ENCODE measurements at places on chromosomes 12 and 14.
A peak's percentile ranks its signal among the peaks of the same experiment; 100 is the strongest.

- no peak for DNase-seq
Measured at GRCh38 chr12:8887285-8887715, 27.0 kb upstream of the PHC1 start.

DNA sequence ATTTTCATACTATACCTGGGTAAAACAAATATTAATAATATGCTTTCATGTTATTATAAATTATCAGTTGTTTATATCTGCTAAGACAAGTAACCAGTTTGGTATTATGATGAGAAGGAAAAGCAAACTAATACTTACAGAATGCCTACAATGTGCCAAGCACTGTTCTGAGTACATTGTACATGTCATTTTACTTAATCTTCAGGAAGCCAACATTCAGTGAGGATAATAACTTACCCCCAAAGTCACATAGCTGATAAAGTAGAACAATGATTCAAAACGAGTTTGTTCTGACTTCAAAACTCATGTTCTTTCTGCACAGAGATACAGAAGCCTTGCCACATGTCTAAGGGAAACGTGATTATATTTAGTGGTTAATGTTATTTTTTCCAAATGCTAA, 89.0 kb upstream of the DIO2 start:
- no peak for DNase-seq

DNA sequence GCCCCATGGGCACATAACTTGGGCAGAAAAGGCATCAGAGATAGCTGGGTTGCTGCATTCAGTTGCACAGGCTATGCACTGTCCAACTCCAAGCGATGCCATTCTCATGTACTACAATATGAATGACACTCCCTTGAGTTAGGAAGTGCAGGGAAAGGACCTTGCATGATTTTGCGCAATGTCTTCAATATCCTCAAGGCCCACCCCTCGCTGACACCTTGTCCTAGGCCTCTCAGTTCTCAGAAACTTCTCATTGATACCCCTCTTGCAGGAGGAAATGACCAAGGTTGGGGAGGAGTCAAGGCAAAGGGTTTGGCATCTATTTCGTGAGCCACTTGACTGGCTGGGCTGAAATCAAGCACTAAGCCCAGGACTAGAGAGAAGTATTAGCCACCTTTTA, 70.4 kb downstream of the ARL6IP4 start:
- no peak for DNase-seq

GRCh38 chr14:75427126-75427481, 718 bp upstream of the JDP2 start:
- no peak for DNase-seq

DNA sequence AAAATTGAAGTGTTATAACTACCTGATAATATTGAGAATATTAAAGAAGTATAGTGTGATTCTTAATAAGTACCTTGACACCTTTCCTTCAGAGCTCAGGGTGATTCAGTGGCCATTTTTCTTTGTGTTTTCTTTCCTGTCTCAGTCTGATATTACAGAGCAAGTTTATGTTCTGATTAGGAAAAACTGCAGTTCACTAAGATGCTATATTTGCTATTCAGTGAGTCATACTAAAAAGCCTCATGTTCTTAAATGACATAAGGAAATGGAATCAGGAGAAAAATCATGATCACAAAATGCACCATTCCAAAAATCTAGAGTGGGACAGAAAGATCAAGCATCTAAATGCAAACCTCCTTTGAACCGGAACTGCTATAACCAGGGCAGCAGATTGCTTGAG, 390.6 kb upstream of the ATP2B1 start:
- no peak for DNase-seq

DNA sequence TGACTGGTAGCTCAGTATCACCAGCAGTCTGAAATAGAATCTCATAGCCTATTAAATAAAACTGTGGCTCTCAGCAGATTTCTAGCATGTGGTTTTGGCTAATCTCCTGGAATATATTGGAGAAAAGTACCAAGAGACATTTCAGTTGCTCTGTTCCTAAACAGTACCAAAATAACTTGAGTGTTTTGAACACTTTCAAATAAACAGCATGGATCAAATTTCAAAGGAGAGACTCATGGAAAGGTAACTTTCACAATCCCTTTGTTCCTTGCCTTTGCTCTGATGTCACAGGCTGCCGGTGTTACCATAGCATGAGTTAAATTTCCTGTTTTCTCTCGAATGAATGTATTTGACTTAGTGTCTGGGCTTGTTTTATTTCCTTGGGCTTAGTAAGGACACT, 3.4 kb downstream of the ARG2 start:
- DNase-seq = peak; percentile 70

GRCh38 chr12:130339951-130340350, 2.3 kb downstream of the PIWIL1 start:
- no peak for DNase-seq

DNA sequence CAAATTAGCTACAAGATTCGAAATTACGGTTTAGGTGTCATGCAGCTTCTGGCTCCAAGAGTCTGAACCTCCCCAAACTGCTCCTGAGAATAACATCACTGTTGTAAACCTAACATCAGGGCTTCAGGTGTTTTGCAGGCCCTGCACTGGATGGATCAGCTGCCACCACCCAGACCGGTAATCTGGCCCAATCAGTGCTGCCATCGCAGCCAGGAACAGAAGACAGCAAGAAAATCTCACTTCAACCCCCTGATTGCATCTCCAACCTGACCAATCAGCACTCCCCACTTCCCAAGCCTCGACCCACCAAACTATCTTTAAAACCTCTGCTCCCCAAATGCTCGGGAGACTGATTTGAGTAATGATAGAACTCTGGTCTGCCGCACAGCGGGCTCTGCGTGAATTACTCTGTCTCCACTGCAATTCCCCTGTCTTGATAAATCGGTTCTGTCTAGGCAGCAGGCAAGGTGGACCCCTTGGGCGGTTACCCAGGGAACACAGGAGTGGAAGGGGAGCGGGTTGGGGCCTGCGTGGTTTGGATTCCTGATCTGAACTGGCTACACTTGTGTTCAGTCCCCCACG, 268.5 kb upstream of the SFSWAP start:
- DNase-seq = no peak

GRCh38 chr14:104085032-104085888, at the start of gene ASPG:
Gene ASPG (plus strand): TSS chr14:104085700. CDS start chr14:104085771, 71 bp downstream.
- no peak for DNase-seq

DNA sequence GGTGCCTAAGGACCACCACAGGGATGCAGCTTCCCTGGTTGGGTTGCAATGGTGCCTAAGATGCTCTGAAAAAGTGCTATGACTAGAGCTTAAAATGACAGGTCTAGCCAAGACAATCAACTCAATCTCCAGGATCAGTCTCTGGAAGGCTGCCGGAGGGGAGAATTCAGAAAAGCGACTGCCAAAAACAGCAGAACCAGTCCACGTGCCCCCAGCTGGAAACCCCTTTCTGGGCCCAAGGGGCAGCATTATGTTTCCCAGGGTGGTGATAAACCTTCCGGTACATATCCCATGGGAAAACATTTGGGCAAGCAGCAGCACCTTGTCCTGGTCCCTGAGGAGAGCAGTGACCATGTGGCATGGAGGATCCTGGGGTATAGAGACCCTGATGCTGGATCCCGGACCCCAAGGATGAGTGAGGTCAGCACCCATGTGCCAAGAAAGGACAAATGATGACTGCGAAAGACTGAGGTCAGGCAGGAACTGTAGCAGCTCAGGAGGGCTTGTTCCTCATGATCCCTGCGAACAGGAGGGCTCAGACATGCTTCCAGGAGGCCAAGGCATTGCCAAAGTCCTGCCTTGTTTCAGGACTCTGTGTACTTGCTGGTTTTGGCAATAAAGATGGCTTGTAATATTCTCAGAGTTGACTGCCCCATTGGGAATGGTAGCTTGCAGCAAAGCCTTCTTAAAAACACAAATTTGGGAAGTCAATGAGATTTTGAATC, 49.9 kb upstream of the LTBP2 start:
- no peak for DNase-seq

DNA sequence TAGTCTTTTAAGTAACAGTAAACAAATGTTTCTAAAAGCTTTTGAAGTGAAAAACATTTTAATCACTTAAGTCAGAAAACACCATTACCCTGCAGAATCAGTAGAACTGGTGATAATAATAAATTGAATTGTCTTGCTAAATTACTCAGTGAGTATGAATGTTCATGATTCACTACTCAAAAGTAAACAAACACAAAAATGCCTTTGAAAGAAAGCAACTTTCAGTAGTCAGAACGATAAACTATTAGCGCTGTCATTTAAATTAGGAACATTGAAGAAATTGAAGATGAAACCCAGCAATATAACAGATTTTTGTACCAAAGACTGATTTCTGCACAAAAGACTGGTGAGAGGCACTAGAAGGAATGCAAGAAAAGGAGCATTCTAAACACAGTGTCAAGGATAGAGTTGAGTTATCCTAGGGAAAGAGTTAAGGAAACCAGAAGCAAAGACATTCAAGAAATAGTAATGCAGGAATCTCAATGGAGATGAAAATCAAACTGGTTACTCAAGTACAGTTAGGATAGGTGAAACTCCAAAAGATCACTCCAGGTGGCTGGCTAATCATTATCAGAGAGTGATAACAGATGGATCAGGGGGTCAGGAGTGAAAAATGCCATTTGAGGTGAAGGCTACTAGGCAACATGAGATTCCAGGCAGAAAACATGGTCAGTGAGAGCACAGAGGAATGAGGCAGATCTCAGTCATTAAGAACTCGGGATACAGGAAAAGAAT, 77.4 kb upstream of the ALG10 start:
- DNase-seq = peak; percentile 1

DNA sequence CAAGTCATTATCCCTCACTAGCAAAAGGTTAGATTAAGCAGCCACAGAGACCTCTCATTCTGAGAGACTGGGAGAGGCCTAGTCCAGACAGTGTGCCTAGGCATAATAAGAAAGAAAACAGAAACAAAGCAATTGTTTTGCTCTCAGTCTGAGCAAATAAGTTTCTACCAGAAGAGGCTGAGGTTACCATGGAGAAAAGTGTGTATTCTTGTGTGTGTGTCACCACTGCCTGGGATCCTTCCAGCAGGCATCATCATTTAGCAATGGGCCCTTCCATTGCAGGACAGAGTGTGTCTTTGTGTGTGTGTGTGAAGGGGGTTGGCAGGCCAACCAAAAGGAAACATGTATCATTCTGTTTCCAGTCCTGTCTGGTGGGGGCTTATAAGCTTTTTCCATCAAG, 3.7 kb downstream of the EFS start:
- no peak for DNase-seq

DNA sequence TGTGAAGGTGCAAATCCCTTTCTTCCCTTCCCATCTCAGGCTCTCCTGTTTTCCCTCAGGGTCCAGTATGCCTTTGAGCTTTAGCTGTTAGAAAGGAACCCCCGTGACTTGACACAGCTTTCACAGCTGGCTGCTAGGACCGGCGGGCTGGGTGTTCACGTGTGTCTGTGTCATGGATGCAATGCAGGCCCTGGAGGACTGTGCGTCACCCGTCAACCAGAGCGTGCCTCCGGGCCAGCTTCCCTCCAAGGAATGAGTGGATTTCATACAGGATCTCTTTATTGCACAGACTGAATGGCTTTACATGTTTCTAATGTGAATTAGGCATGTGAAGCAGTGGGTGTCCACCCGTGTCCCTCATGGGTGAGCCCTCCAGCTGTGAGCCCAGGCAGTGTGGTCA, 77.4 kb downstream of the AACS start:
- no peak for DNase-seq

DNA sequence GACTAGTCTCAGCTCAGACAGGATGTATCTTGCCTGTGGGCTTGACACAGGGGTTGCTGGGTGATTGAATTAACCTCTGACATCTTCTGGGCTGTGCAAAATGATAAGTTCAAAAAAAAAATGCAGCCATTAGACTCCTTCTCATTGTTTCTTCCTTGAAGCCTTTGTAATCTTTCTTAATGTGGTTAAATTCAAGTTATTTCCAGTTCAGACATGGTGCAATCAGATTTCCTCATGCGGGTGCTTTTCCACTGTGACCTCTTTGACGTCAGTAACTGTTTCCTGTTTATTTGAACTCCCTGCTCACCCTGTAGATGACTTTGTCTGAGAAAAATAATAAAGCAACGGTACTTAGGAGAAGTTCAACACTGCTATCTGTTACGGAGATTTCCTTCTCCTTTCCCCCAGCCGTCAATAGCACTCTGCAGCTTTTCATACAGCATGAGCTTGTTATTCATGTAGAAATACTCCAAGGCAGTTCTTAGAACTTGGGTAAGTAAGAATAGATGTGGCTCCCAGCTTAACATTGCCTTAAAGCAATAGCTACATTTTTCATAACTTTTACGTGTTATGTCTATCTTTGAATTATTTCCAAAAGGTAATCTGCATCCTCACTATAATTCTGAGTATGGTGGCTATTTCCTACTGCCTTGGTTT, 155.5 kb downstream of the PRKCH start:
- no peak for DNase-seq

GRCh38 chr12:68370006-68370590, 37.9 kb upstream of the MDM1 start:
- no peak for DNase-seq

DNA sequence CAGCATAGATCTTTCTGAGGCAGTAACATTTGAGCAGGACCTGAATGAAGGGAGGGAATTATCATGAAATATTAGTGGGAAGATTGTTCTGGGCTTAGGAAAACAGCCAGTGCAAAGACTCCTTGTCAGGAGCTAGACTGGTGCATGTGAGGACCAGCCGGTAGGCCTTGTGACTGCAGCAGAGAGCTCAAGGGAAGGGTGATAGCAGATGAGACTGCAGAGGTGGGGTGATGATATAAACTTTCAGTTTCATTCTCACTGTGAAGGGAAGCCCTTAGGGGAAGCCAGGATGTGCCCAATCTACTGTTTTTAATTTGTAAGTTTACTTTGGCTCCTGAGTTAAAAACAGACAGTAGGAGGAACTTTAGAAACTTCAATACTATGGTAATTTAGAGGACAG, 12.4 kb downstream of the IL22 start:
- no peak for DNase-seq

DNA sequence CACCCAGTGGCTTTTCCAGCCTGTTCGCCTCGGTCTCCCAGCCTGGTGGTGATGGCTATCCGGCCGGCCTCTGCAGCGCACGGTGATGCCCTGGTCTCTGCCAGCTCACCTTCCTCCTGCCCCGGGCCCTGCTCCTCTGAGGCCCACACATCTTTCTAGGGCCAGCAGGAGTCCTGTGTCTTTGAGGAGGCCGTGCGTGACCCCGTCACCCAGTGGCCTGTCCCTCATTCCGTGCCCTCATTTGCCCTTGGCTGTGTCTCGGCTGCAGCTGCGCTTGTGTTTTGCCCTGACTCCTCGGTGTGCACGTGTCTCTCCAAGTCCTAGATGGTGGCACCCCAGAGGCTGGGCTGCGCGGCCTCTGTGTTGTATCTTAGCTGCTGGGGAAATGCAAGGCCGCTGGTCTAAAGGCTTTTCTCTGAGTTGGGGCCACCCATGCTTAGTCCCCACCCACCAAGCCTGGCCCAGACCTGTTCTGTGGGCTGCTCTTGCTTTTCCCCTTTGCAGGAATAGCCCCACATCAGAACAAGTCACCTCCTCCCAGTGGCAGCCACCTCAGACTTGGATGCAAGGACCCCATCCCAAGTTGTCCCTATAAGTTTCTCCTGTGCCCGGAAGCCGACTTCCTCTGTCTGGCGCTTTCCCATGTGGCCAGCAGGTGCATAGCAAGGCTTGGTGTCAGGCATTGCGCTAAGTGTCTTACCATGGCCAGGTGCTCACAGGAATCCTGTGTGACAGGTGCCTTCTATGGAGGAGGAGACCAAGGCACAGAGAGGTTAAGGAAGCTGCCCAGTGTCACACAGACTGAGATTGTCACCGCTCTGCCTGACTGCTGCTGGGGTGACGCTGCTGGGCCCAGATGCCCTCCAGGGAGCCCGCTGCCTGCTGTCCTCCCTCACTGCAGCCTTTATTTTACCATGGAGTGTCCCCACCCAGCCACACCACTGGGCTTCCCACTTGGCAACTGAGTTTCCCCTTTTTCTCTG, 64.5 kb downstream of the TSPAN9 start:
- DNase-seq = no peak

Data from HepG2 (cell line).